NK-92 treated with Interleukin-12 subunit alpha and Interleukin-12 subunit beta, amount 100 ng/mL, for 24 hours (cell line): ENCODE measurements at places on chromosomes 11 and 22.

DNA sequence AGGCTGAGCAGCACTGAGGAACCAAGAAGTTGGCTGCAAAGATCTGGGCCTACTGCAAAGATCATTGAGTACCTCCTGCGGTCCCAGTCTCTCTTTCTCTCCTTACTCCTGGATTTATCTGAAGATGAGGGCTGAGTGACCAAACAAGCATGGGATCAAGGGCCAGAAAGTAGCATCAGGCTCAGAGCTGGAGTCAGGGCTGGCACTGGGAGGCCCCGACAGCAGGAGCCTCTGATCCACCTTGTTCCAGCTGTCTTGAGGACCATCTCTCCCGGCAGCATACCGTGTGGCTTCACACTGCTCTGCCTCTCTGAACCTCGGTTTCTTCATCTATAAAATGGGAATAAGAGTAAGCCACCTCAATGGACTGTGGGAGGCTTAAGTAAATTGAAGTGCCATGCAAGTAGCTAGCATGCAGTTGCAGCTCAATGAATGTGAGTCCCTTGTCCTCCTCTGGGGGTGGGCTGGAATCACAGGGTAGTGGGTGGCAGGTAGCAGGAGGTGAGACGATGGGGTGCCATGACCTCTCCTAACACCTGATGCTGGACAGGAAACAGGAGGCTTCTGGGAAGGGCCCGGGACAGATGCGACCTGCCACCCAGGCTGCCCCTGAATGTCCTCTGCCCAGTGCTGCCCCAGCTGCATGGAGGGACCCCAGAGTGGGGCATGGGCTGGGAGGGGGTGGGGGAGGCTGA lies 52.5 kb upstream of the PRDM11 start:
- no peak for DNase-seq

- no peak for DNase-seq
Observed at GRCh38 chr11:82195283-82195682, 538.4 kb downstream of the FAM181B start.

- no peak for DNase-seq
Observed at GRCh38 chr22:35226958-35227647, 30.2 kb upstream of the HMGXB4 start.

- no peak for DNase-seq
Observed at GRCh38 chr11:17224727-17225126, 16.9 kb upstream of the PIK3C2A start.

DNA sequence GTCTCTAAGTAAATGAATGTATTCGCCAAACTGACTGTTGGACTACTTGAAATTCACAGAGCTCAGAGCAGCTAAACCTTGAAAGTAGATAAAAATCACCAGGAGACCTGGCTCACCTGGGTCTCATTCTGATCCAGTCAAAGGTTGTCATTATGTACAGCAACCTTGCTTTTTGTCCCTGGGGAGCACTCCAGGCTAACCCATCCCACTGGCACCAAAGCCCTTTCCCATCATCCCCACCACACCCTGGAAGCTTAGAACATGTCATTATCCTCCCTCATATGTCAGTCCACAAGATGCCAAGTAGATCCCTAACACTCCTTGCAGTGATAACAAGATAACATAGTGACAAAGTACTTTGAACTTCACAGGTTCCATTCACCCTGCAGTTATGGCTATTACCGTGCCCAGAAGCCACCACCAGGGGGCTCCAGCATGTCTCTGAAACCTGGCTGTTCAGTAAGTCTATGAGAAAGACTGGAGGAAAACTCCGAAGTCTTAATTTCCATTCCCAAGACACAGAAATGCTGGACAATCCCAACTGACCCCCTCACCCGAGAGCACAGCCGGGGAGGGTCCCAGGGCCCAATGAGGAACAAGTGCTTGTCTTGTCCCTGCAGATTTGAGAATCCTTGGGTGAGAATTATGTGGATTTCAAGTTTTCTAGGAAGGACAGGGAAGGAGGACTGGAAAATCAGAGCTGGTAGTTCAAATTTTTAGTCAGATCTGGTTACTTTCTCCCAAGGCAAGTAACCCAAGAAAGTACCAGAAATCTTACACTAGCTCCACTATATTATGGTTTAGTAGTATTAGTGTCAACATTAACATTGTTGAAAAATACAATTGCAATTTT lies 43.0 kb upstream of the USP47 start:
- DNase-seq = peak; percentile 47

GRCh38 chr22:44363013-44363979 lies 50.5 kb upstream of the SHISAL1 start:
- DNase-seq = no peak
